ENCODE measurements at places on chromosomes 1 and 21.

DNA sequence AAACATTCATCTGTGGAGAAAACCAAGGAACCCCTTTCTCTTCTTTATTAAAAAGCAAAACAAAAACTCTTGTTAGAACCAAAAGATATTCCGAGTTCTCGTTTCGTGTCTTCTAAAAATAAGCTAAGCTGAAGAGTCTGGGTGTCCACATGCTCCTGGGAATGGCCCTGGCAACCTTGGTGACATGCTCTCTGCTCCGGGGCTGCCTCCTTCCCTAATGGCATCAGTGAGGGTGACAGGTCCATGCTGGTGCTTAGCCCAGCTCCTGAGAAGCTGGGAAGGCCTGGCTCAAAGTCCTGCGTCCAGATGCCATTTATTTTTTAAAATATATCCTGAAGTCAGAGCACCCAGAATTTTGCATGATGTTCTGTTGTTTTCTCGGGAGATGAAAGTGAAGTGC lies 24.6 kb upstream of the TRAPPC10 start:
- DNase-seq = no peak

GRCh38 chr1:67169932-67170331 lies 3.7 kb downstream of the IL23R start:
- no peak for DNase-seq

- no peak for DNase-seq
These were observed 27.4 kb downstream of the PIGM start for GRCh38 chr1:160004425-160004824.

- no peak for DNase-seq
These were observed 465.2 kb downstream of the USP25 start for GRCh38 chr21:16194788-16195537.

DNA sequence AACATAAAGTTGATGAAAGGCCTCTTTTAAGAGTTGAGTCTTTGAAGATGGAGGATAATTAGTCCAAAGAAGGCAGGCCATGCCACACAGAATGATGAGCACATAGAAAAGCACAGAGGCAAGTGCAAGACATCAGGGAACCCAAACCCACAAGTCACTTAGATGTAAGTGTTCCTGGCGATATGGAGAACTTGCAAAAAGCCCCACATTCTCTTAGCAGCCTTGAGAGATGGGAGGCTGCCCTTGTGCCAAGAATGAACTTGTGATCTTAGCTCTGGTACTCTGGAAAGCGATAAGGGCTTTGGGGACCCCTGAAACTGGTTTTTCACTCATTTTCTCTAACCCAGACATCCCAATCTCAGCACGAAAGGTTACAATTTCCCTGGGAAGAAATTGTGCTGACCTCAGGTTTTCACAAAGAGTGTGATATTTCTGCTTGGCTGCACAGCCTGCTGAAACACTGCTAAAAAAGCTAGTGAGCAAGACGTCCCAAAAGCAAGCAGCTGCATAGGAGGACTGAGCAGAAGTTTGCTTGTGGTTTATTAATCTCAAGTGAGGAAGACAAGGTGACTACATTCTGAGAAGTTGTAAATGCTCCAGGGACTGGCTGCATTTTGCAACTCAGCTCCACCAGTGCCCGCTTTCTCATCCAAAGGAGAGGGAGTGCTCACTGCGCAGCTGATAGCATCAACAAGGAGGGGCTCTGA lies 496.9 kb upstream of the CAMK1G start:
- no peak for DNase-seq
